Endothelial cell of umbilical vein (primary cell): ENCODE measurements at places on chromosomes 1 and 21. TPM values are rescaled to one million over a fixed set of nuclear protein-coding genes. Genes with fewer than 3 reads are reported as not detected.
A peak's percentile ranks its signal among the peaks of the same experiment; 100 is the strongest.

Gene FABP3
- 0.84 and 1.8 TPM in 2 replicates for total RNA-seq

DNA sequence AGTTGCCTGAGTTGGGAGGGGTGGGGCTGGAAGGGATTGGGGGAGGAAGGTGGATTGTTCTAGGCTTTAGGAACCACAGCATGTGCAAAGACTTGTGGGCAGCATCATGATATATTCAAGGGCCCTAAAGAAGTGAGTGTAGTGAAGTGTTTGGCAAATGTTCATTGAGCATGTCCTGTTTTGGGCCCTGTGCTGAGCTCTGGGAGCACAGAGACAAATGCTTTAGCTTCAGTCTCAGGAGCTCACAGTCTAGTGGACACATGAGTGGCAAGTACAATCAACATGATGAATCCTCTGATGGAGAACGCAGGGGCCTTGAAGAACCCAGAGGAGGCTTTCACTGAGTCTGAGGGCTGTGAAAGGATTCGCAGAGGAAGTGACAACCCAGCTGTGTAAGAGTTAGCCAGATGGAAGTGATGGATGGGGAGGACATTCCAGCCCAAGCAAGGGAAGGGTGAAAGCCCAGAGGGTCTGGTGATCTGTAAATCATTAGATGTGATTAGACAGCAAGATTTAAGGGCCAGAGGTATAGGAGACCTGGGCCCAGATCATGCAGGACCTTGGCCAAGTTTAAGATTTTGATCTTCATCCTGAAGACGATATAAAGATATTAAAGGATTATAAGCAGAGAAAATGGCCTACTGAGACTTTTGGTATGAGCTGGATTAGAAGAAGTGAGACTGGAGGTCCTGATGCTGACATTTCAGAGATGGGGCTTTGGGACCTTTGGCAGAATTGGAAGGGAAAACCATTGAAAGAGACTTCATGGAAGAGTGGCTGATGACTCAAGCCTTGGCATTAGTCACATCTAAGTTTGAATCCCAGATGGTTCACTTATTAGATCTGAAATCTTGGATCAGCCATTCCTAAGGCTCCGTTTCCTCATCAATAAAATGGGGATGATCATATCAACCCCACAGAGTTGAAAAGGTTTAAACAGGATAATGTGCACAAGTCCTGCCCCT, 4.6 kb downstream of the IPO13 start:
- H3K27ac ChIP-seq, result no peak overlapping the region
- peaks cover 11% of the 10 kb centered on the region for H3K4me1 ChIP-seq
- H3K27me3 ChIP-seq, result no peaks in the 10 kb centered on the region
- no peak overlapping the region for H3K4me3 ChIP-seq
- DNase-seq, result no peak

Gene DTL
- total RNA-seq, result 26.5 and 27.2 TPM in 2 replicates

DNA sequence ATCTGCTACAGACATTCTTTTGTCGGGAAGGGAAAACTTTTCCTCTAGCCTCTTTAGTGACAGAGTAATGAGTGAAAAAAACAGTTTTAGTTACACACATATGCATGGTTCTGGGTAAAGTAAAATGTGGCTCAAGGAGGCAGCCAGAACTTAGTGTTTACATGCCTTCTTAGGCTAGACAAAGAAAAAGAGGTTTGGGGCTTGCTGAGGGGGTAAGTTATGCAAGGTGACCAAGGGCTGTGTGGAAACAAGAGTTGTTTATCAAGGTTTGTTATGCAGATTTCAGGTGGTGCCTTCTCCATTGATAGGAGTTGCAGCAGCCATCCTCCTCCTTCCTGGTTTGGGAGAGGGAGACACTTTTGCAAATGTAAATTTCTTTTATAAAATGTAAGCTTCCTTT, 66.5 kb upstream of the RAB3GAP2 start:
- H3K4me1 ChIP-seq, result no peaks in the 10 kb centered on the region
- no peak overlapping the region for H3K4me3 ChIP-seq
- DNase-seq, result no peak
- no peak overlapping the region for H3K27ac ChIP-seq
- H3K36me3 ChIP-seq, result no peaks in the 10 kb centered on the region

DNA sequence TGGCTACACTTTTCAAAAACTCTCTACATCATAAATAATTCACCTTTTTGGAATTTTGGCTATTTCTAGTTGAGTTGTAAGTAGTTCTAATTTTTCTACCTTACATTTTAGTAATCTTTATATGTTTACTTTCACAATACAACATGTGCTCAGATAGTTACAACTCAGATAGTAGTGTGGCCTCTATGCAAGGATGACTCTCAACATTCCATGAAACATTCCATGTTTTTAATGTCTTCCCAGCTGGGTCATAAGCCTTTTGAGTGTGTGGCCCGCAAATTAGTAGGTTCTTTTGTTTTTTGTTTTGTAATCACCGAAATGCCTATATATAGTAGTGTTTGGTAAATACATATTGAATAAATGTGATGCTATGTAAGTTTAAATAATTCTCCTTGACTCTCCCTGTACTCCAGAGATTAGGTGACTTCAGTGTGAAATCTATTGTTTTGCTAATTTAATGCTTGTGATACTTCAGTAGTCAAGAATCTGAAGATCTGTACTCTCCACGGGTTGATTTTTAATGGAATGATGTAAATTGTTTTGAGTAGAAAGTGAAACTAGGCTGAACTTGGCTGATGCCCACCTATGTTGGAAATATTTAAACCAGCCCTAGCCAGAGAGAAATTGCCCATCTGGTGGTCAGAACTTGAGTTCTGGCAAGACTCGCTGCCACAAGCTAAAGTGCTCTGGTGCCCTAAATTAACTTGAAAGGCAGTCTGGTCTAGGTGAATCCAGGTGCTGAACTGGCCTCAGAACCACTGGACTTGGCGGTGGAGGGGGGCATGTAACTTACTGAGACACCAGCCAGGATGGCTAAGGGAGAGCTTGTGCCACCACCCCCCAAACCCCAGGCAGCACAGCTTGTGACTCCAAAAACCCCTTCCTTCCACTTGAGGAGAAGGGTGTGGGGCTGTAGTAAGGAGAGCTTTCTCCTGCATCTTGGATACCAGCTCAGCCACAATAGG, 165.6 kb downstream of the USP25 start:
- H3K4me3 ChIP-seq, result no peak overlapping the region
- H3K27me3 ChIP-seq, result no peaks in the 10 kb centered on the region
- H3K4me1 ChIP-seq, result no peaks in the 10 kb centered on the region
- no peaks in the 10 kb centered on the region for H3K36me3 ChIP-seq
- DNase-seq, result no peak
- H3K27ac ChIP-seq, result no peak overlapping the region

DNA sequence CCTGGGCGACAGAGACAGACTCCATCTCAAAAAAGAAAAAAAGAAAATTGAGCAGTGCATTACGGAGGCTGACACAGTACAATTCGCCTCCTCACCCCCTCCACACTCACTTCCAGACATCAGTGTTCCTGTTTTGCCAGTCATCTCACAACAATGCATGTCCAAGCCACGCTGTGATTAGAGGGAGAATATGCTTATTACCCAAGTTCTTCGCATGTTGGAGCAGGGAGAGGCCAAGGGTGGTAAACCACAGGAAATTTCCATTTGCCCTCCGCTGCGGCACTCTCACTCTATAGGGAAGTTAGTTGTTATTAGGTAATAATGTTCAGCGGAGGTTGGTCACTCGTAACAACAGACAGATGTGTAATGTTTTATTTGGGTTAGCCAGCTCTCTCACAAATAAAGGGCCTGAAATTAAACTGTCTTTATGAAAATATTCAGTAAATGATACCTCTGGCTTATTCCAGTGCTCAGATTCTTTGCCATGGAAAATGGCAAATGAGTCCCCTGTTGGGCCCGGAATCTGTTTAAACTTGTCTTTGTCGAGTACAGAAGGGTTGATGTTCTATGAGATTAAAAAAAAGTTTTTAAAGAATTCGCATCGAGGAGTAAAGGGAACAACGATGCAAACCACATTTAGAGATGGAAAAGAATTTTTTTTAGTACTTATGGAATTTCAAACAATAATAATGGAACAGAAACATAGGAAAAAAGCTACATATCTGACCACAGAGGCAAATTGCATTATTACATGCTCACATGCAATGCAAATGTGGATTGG, 33.1 kb downstream of the KCNJ15 start:
- peaks cover 6% of the 10 kb centered on the region for H3K4me1 ChIP-seq
- H3K27ac ChIP-seq, result peak overlapping the region; percentile 41
- peaks cover 3% of the 10 kb centered on the region for H3K27me3 ChIP-seq
- no peaks in the 10 kb centered on the region for H3K36me3 ChIP-seq
- H3K4me3 ChIP-seq, result no peak overlapping the region
- peak; percentile 73 for DNase-seq
